Spleen (tissue), 13 donors: ENCODE measurements at places on chromosomes 5 and 9. TPM values are rescaled to one million over a fixed set of nuclear protein-coding genes. Genes with fewer than 3 reads are reported as not detected.
A peak's percentile ranks its signal among the peaks of the same experiment; 100 is the strongest.

DNA sequence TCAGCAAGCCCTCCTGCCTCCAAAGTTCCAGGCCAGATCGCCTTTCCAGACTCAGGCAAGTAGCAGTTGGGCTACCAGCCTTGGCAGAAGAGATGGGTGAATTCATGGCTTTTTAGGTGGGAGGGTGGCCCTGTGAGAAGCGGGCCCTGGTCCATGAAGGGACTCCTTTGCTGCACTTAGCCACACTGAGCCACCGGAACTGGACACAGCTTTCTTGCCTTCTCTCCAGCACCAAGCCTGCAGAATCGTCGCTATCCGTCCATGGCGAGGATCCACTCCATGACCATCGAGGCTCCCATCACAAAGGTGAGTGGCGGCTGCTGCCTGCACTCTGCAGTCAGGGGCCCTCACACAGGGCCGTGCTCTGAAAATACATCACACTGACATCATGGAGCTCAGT is 85.0 kb downstream of the WDR41 start:
- no peaks in the 10 kb centered on the region for H3K4me1 ChIP-seq
- H3K27ac ChIP-seq: no peak overlapping the region
- no peaks in the 10 kb centered on the region for H3K36me3 ChIP-seq
- no peaks in the 10 kb centered on the region for H3K27me3 ChIP-seq
- DNase-seq: peak; percentile 67
- H3K4me3 ChIP-seq: no peak overlapping the region

DNA sequence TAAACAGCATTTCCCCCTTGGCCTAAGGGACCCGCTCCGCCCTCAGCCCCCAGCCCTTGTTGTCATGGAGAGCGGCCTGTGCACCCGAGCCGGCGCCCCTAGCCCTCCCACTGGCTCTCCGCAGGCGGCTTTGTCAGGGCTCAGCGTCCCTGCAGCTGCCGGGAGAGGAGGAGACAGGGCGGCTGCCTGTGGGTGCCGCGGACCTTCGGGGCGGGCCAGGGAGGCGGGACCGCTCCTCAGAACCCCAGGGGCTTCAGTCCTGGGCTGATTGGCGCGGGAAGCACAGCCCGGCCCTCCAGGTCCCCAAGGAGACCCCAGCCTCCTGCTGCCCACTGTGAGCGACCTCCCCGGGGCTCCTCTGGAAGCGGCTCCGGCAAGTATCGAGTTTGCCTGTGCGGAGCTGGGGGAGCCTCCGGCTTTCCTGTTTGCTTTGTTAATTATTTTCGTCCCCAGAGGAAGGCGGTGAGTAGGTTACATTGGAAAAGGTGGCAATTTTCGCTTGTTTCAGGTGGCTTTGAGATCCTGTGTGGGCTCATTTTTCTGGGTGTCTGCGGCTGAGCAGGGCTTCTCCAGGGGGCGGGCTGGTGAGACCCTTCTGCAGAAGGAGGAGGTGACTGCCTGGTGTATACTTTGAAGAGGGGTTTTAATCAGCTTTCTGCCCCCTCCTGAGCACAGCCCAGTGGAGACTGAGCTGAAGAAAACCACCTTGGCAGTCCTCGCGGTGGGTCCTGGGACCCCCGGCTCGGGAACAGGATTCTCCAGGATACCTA is at the start of gene FGD3:
Gene FGD3 (plus strand): TSS at position 256 of the 770 bp plus-strand sequence. CDS start 28,734 bp downstream, outside the sequence.
- peak within 1 kb of the TSS; percentile 68 for H3K27ac ChIP-seq
- peaks cover 13% of the 10 kb centered on the region for H3K27me3 ChIP-seq

DNA sequence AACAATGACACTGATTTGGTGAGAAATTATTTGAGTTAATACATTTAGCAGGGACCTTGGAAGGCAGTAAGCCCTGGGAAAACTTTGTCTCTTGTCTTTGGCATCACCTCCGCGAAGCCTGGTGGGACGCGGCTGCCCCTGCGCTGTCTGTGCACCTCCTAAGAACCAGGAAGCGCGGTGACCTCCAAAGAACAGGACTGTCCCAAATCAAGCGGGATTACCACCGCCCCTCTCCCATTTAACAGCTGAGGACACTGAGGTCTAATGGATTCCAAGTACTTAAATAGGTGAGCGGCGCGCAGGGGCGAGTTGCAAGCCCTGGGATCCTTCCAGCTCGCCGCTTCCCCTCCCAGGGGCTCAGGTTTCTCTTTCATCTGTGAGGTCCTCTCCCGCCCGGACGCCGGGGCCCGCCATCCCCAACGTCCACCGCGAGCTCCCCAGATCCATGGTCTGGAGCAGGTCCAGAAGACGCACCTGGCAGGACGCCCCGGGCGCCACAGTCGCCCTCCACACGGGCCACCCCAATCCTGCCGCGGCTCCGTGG is 432 bp downstream of the STARD4 start:
- H3K4me1 ChIP-seq: peaks cover 12% of the 10 kb centered on the region
- H3K27me3 ChIP-seq: no peaks in the 10 kb centered on the region
- H3K36me3 ChIP-seq: no peaks in the 10 kb centered on the region
- no peak for DNase-seq
- peak overlapping the region; percentile 64 for H3K4me3 ChIP-seq

DNA sequence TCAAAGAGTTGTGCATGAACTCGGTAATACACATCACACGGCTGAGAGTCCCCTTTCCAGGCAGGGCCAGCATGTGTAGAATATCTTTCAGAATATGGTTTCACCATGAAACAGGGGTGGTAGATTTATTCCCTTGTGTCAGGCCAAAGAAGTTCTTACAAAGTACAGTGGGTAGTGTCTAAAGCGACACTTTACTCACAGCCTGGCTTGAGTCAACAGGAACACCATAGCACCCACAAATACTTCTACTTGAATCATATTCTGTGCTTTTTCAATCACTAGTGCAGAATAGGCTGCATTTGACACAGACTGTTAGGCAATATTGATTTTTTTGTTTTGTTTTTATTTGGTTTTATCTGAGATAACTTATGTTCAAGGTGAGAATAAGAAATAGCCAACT is 12.6 kb downstream of the LSM11 start:
- H3K36me3 ChIP-seq: peaks cover 3% of the 10 kb centered on the region
- no peaks in the 10 kb centered on the region for H3K4me1 ChIP-seq
- no peak for DNase-seq
- no peaks in the 10 kb centered on the region for H3K27me3 ChIP-seq
- no peak overlapping the region for H3K27ac ChIP-seq

DNA sequence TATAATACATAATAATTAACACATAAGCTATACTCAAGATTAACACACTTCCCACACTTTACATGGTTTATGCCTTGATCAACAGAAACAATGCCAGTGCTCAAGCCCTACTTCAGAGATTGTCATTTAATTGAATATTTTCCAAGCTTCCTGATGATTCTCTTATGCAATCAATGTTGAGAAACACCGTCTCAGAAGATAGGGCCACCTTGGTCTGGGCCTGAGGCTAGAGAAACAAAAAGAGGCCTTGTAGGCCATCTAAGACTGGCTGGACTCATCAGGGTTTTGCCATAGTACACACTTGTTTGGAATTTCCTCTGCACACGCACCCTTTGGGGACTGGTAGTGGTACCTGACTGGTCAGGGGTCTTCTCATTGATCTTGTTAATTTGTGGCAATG is 16.3 kb downstream of the C9orf152 start:
- H3K36me3 ChIP-seq: no peaks in the 10 kb centered on the region
- H3K27ac ChIP-seq: no peak overlapping the region
- H3K27me3 ChIP-seq: no peaks in the 10 kb centered on the region

DNA sequence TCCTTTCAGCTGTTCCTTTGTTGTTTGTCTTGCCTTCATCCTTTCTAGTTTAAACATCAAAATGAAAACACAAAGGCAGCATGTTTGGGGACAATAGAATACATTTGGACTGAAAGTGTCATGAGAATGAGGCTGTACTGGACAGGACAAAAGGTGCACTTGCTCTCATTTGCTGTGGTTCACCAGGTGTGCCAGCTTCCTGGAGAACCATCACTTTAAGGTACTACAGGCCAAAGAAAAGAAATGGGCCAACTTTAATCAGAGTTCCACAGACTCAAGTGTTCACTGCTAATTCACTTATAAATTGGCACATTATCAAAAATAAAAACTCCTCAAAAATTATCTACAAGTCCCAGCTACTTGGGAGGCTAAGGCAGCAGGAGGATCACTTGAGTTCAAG is 53.8 kb downstream of the ABHD17B start:
- no peaks in the 10 kb centered on the region for H3K27me3 ChIP-seq
- H3K4me1 ChIP-seq: no peaks in the 10 kb centered on the region
- DNase-seq: no peak
- no peaks in the 10 kb centered on the region for H3K36me3 ChIP-seq

DNA sequence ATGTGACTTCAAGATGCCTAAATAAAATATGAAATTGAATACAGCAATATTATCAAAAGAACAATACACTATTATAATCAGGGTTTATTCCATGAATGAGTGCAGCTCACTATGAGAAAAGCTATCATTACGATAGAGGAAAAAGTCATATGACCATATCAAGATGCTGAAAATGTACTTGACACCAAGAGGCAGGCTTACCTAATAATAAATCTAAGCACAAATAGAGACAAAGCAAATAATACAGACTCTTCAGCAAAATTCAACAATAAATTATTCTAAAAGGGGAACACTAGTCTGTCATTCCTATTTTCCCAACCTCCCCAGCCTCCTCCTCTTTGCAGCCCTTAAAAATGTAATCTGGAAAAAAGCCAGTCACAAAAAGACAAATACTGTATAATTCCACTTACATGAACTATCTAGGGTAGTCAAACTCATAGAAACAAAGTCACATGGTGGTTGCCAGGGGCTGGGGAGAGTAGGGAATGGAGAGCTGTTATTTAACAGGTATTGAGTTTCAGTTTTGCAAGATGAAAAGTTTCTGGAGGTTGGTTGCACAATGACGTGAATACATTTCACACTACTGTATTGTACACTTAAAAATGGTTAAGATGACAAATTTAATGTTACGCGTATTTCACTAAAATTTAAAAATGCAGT is 148.4 kb downstream of the NFIB start:
- no peaks in the 10 kb centered on the region for H3K4me1 ChIP-seq
- no peak overlapping the region for H3K4me3 ChIP-seq
- no peaks in the 10 kb centered on the region for H3K36me3 ChIP-seq
- no peak overlapping the region for H3K27ac ChIP-seq
- DNase-seq: no peak
- no peaks in the 10 kb centered on the region for H3K27me3 ChIP-seq

- H3K4me3 ChIP-seq: no peak overlapping the region
- H3K36me3 ChIP-seq: no peaks in the 10 kb centered on the region
- no peaks in the 10 kb centered on the region for H3K27me3 ChIP-seq
- H3K27ac ChIP-seq: no peak overlapping the region
- DNase-seq: no peak
- no peaks in the 10 kb centered on the region for H3K4me1 ChIP-seq
Measured at GRCh38 chr9:82164159-82164558, 175.6 kb downstream of the SPATA31D1 start.

- H3K27ac ChIP-seq: no peak overlapping the region
- H3K4me3 ChIP-seq: no peak overlapping the region
- no peak for DNase-seq
- H3K4me1 ChIP-seq: no peaks in the 10 kb centered on the region
- no peaks in the 10 kb centered on the region for H3K27me3 ChIP-seq
- H3K36me3 ChIP-seq: no peaks in the 10 kb centered on the region
Measured at GRCh38 chr5:109312695-109313094, 97.1 kb downstream of the PJA2 start.

DNA sequence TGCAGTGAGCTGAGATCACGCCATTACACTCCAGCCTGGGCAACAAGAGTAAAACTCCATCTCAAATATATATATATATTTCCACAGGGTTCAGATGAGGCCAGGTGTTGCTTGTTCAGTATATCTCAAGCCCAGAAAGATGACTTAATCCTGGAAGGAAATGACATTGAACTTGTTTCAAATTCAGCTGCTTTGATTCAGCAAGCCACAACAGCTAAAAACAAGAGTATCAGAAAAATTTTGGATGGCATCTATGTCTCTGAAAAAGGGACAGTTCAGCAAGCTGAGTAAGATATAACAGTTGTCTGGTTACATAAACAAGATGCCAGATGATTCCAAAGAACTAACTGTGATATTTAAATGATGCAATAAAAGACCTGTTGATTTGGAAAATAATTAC is 352.0 kb downstream of the KCTD16 start:
- no peak for DNase-seq
- H3K27me3 ChIP-seq: no peaks in the 10 kb centered on the region
- H3K4me1 ChIP-seq: no peaks in the 10 kb centered on the region
- H3K36me3 ChIP-seq: no peaks in the 10 kb centered on the region

DNA sequence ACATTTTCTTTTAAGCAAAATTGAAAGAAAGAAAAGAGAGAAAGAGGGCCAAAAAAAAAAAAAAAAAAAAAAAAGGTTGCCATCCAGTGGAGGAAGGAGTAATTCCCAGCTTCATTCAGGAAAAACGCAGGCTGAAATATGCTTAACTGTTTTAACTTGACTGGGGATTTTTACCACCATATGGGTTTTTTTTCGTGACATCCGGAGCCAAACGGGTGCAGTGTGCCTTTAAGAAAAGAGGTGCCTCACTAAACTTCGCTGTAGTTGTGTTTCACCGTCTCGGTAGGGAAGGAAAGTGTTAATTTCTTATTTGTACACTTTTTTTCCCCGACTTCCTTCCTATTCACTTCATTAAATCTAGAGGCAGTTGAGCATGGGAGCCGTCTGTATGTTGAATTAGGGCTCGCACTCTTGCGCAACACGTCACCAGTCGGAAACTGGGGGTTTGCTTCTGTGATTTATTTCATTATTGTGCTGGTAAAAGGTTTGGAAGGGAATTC is 143.0 kb downstream of the SMARCA2 start:
- H3K27ac ChIP-seq: peak overlapping the region; percentile 87
- peaks cover 43% of the 10 kb centered on the region for H3K4me1 ChIP-seq
- peak; percentile 81 for DNase-seq

DNA sequence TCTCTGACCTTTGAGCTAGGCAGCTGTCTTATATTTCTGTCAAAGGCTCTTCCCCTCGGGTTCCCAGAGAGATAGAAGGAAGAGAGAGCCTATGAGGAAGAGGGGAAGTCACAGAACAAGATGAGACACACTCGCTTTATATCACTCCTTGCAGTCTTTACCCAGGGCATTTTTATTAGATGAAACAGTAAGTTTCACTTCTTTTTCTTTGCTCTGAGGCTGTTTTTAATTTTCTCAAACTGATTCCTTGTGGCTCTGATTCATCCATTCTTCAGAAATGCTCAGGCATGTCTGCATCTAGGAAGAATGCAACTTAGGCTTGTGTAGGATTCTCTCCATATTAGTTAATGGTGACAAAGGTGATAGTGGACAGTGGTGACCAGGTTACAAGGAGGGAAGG is 132.9 kb upstream of the CHD1 start:
- no peak overlapping the region for H3K27ac ChIP-seq
- DNase-seq: no peak
- H3K4me1 ChIP-seq: peaks cover 23% of the 10 kb centered on the region
- no peaks in the 10 kb centered on the region for H3K27me3 ChIP-seq
- H3K36me3 ChIP-seq: no peaks in the 10 kb centered on the region

- peaks cover 100% of the 10 kb centered on the region for H3K36me3 ChIP-seq
- H3K27me3 ChIP-seq: no peaks in the 10 kb centered on the region
- H3K27ac ChIP-seq: no peak overlapping the region
- no peak for DNase-seq
- H3K4me3 ChIP-seq: no peak overlapping the region
Measured at GRCh38 chr9:97672403-97672802, 24.7 kb downstream of the XPA start.

GRCh38 chr9:137970686-137971476 is 93.3 kb downstream of the CACNA1B start:
- H3K36me3 ChIP-seq: no peaks in the 10 kb centered on the region
- H3K27me3 ChIP-seq: no peaks in the 10 kb centered on the region
- DNase-seq: peak; percentile 51

The PCDHA13 gene
- 0.21 TPM for polyA plus RNA-seq

The GBGT1 gene
- 10.7 TPM for polyA plus RNA-seq

The MARCOL gene
- polyA plus RNA-seq: not detected

The PCDHA3 gene
- not detected for polyA plus RNA-seq

The IFNB1 gene
- not detected for polyA plus RNA-seq

The BTNL3 gene
- polyA plus RNA-seq: 0.13 TPM

The KIAA0825 gene
- polyA plus RNA-seq: 0.30 TPM

The NOL6 gene
- polyA plus RNA-seq: 28.4 TPM
